ENCODE measurements at places on chromosomes 1 and 21.

GRCh38 chr1:30773722-30774358, 16.3 kb upstream of the LAPTM5 start:
- no peak for DNase-seq

GRCh38 chr1:177928194-177928593, 41.7 kb downstream of the SEC16B start:
- no peak for DNase-seq

DNA sequence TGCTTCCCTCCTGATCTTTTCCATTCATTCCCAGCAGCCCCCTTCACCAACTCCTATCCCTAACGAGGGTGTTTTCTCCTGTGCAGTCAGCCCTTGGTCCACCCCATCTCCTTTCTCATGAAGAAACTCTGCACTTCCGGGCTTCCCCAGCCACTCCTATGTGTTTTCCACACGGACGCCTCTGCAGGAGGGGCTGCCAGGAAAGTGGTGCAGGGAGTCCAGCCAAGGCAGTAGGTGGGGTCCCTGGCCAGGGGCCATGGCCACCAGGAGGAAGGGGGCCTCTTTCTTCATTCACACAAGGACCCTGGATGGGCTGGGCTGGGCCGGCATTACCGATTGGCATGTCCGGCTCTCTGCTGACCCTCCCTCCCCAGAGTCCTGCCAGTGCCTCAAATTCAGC, 72.8 kb upstream of the EFHD2 start:
- no peak for DNase-seq

DNA sequence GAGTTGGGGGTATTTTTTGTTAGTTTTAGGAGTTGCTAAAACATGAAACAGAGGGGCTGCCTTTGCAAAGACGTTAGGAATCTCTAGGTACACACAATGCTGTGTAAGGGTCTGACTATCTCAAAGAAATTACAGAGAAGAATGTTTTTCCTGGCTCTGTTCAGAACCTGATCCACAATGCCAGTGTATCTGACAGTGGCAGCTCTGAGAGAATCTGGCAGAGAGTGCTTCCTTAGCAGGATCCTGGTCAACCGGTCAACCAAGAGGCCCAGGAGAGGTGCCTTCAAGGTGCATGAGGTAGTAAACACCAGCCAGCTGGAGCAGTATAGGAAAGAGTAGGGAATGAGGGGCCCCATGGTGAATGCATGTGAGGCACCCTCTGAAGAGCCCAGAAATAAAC, 40.9 kb upstream of the RGS1 start:
- no peak for DNase-seq

DNA sequence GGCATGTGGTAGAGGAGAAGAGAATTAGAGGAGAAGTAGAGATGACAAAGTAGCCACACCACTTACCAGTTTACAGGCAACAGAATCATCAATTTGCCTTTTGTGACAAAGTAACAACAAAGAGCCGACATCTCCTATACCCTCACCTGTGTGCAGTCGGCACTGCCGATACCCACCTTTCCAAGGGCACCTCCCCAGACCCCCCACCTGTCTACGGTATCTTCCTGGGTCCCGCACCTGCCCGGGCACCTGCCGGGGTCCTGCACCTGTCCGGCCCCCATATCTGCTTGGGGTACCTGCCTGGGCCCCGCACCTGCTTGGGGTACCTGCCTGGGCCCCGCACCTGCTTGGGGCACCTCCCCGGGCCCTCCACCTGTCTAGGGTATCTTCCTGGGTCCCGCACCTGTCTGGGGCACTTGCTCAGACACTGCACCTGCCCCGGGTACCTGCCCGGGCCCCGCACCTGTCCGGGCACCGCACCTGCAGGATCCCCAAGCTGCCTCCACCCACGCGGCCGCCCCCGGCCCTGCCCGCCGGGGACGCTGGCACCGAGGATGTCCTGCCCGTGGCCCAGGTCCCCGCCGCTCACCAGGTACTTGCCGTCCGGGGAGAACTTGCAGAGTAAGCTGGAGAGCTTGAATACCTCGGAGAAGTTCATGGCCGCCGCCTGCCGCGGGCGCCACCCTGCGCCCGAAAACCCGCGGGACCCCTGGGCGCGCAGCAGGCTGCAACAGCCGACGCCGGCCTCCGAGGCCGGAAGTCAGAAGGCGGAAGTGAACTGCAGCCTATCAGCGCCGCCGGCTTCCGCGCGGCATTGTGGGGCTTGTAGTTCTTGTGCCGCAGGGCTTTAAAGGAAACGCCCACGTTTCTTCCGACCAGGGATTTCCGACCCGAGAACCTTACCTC, at the start of gene WRAP73:
Gene WRAP73, minus strand, starts transcription at position 762 of the 906 bp plus-strand sequence. Its CDS starts 104 bp downstream, at position 658.
- DNase-seq, result peak; percentile 92

DNA sequence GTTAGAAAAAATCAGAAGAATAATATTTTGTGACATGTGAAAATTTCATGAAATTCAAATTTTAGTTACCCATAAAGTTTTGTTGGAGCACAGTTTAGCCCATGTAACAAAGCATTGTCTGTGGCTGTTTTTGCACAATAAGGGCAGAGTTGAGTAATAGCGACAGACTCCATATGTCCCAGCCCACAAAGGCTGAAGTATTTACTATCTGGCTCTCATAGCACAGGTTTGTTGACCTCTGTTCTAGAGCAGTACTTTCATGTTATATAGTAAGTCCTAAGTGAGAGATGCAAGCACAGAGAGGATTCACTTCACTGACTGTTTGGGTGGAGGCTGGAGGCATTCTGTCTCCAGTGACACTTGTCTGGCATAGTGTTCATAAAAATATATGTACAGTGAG, 6.8 kb downstream of the LAMC1 start:
- DNase-seq, result no peak

- DNase-seq, result no peak
Measured at GRCh38 chr1:47232187-47232874, at the start of gene TAL1. TSS of gene TAL1 (minus strand) at chr1:47232225. CDS start at chr1:47225888, 6,337 bp downstream.

- no peak for DNase-seq
Measured at GRCh38 chr1:156914440-156914856, 6.0 kb upstream of the LRRC71 start.

DNA sequence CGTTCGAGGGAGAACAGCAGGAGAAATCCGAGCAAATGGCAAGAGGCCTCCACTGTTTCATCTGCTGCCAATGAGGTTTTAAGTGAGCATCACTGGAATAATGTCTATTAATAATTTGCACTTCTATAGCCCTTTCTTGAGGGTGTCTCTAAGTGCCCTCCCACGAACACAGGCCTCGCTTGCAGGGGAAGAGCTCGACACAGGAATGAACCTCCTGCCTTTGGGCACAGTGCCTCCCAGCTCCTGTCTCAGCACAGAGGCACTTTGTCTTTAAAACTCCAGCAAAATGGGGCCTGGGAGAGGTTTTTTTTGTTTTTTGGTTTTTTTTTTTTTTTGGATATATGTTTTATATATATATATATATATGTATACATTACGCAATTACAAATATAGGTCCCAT, 56.6 kb downstream of the OLIG1 start:
- no peak for DNase-seq

- no peak for DNase-seq
Measured at GRCh38 chr21:29928537-29928936, 11.3 kb downstream of the GRIK1 start.

- no peak for DNase-seq
Measured at GRCh38 chr1:86942743-86943142, 28.3 kb downstream of the HS2ST1 start.

- peak; percentile 76 for DNase-seq
Measured at GRCh38 chr1:26278724-26279455, 996 bp upstream of the SH3BGRL3 start.

DNA sequence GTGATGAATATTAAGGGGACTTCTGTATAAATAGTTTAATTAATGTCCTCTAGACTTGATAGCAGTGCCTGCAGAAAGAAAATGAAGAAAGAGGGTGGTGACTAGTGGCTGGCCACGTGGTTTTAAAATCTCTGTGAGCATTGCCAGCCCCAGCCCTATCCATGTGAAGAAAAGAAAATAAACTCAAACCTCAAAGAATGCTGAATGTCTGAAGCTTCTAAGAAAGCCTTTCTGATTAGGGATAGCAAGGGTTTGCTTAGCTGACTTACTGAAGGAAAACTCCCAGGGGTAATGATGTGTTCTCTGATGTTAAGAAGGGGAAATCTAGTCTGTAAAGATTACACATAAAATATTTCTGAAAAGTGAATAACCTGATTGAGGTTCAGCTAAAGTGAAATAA, 31.8 kb downstream of the ADGRL2 start:
- DNase-seq, result no peak

DNA sequence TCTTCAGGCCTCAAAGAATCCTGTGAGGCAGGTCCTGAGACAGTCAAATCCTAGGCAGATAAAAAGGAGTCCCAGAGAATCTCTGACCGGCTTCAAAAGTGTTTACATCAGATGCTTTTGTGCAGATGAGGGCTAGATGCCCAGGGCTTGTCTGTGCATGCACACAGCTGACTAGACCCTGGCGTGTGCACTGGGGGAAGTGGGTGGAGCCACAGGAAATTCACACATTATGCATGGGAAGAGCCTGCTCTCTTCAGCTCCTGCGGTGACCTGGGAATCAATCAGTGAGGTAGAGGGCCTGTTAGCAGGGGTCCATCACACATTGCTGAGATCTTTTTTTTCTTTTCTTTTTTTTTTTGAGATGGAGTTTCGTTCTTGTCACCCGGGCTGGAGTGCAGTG, 36.6 kb upstream of the NHLH2 start:
- peak; percentile 11 for DNase-seq

GRCh38 chr1:160576884-160577283, 2.4 kb downstream of the CD84 start:
- no peak for DNase-seq

DNA sequence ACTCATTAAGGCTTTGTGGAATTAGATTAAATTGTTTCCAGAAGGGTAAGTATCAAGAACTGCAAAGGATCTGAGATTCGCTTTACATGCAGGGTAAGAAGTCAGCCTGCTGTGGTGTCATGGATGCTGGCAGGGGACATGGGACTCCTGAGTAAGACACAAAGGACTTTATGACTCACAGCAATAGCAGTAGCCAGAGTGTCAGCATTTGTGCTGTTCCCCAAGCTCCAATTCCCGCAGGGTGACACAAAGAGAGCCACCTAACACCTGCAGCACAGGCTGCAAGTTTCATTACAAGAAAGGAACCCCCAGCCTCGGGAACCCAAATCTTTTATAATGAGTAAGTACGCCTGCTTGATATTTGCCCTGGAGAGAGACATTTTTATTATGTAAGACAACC, 298.1 kb upstream of the POU3F1 start:
- no peak for DNase-seq

- no peak for DNase-seq
Measured at GRCh38 chr1:72241397-72241796, 40.9 kb downstream of the NEGR1 start.

GRCh38 chr1:77281491-77282186, at the start of gene AK5:
TSS of gene AK5 (plus strand) at chr1:77282019. CDS start at chr1:77282314, 295 bp downstream.
- no peak for DNase-seq

- no peak for DNase-seq
Measured at GRCh38 chr1:162151900-162152829, 82.7 kb downstream of the NOS1AP start.

DNA sequence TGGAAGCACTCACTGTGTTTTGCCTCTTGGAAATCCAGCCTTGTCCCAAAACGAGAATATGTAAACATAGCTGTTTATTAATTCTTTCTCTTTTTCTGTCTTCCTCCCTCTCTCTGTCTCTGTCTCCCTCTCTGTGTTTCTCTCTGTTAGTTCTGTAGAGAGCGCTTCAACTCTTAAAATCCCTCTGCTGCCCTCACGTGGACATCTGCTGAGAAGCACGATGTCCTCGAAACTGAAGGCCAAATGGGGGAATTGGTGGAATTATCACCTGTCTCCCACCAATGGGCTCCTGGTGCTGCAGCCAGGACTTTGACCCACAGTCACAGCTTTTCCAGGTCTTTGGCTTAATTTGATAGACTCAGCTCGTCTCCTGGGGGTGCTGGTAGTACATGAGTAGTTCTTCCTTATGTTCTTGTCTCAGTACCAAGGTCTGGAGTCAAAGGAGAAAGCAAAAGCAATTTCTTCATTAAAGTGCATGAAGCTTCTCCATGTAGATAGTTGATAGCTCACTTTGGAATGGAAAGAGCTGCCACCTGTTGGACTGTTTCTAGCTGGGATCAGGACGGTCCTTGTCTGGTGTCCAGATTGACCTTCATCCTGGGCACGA, 5.5 kb upstream of the GBP6 start:
- DNase-seq, result peak; percentile 71

- no peak for DNase-seq
Measured at GRCh38 chr1:71548398-71548890, 467.6 kb upstream of the ZRANB2 start.

DNA sequence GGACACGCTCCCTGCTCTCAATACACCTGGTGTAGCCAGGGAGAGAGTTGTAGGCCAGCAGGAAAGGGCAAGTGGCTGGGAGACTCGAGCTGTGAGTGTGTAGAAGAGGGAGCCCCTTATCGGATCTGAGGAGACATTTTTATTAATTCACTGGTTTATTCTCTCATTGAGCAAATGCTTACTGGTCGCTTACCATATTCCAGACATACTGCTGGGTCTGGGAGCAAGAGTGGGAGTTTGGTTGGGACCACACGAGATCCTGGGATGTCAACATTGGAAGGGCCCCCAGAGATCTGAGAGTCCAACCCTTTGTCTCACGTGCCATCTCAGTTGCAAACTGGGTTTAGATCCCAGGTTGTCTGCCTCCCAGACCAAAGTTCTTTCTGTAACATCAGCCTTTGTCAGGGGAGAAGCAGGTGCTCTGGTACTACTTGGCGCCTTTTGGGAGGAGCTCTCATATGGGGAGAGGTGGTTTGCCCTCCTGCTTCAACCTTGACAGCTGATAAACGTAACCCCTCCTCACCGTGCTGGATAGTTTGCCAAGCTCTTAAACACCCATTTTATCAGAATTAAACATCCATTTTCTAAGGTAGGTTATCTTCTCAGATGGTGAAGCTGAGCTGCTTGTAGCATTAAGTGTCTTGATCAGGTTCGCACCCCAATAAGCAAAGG, 742 bp downstream of the TMEM222 start:
- DNase-seq, result no peak

- no peak for DNase-seq
Measured at GRCh38 chr1:168344517-168344916, 63.8 kb downstream of the TBX19 start.

DNA sequence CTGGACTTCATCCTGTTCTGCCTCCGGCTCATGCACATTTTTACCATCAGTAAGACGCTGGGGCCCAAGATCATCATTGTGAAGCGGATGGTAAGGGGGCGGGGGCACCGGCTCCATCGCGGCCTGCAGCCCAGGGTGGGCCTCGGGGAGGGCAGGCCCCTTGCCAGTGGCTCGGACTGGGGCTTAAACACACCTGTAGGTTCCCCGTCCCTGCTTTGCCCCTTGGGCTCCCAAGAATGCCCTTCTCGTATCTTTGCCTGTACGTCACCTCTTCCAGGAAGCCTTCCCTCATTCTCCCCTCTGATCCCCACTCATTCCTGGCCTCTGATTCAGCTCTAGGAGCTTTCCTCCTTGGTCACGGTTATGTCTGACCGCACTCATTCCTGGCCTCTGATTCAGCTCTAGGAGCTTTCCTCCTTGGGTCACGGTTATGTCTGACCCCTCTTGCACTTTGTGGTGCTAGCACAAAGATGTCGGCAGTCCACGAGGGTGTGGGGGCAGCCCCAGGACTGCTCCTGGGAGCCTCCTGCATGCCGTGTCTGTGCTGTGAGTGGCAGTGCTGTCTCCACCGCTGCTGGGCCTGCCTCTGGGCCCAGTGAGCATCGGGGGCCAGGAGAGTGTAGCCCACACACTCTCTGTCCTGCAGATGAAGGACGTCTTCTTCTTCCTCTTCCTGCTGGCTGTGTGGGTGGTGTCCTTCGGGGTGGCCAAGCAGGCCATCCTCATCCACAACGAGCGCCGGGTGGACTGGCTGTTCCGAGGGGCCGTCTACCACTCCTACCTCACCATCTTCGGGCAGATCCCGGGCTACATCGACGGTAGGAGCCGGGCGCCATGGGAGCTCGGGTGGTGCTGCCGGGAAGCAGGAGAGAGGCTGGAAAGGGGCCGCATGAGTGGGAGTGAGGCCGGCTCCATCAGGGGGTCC, 49.1 kb upstream of the LRRC3 start:
- DNase-seq, result no peak

GRCh38 chr1:223620297-223620897, 45.1 kb downstream of the CAPN8 start:
- DNase-seq, result peak; percentile 40
